ENCODE measurements at places on chromosomes 3 and 15.

- no peak for DNase-seq
These were observed 222.0 kb upstream of the DPPA4 start for GRCh38 chr3:109559389-109559788.

DNA sequence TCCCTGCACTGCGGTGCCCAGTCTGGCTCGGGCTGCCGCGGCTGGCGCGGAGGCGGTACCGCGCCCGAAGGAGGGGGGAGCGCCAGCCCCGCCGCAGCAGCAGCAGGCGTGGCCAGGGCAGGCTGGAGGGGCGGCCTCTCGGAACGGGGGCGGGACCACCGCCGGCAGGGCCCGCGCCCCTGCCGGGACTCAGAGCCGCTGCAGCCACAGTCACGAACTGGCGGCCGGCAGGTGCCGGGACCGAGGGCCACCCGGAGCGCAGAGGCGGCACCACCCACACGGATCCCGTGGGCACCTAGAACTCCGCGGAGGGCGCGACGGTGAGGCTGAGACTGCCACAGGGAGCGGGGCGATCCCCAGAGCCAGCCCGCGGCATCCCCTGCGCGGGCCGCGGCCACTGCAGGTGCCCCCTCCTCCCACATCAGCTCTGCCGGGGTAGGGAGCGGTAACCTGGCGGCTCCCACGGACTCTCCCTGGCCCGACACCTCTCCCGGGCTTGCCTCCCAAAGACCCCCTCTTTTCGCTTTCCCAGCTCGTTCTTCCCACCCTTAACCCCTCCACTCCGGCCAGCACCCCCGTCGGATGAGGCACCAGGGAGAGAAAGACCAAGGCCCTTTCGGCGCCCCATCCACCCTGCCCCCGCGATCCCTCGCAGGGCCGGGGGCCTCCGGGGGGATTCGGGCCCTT lies at the start of gene VWA5B2:
Gene VWA5B2, plus strand, starts transcription at position 192 of the 687 bp plus-strand sequence. CDS start 944 bp downstream, outside the sequence.
- DNase-seq = peak; percentile 60

- DNase-seq = peak; percentile 43
These were observed 5.3 kb downstream of the CPOX start for GRCh38 chr3:98588065-98588464.

DNA sequence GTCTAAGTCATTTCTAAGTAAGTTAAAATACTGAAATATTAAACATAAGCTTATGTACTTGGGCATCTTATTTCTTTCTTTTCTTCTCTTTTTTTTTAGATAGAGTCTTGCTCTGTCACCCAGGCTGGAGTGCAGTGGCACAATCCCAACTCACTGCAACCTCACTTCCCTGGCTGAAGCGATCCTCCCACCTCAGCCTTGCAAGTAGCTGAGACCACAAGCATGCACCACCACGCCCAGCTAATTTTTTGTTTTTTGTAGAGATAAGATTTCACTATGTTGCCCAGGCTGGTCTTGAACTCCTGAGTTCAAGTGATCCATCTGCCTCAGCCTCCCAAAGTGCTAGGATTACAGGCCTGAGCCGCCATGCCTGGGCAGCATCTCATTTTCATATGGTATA lies 16.0 kb upstream of the ZNF710 start:
- DNase-seq = no peak

DNA sequence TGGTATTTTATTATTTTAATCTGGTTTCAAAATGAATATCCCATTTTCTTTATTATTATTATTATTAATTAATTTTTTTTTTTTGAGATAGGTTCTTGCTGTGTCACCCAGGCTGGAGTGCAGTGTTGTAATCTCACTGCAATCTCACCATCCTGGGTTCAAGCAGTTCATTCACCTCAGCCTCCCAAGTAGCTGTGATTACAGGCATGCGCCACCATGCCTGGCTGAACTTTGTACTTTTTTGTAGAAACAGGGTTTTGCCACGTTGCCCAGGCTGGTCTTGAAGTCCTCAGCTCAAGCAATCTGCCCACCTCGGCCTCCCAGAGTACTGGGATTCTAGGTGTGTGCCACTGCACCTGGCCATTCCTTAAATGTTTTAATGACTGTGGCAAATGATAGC lies 28.6 kb downstream of the DAG1 start:
- no peak for DNase-seq

DNA sequence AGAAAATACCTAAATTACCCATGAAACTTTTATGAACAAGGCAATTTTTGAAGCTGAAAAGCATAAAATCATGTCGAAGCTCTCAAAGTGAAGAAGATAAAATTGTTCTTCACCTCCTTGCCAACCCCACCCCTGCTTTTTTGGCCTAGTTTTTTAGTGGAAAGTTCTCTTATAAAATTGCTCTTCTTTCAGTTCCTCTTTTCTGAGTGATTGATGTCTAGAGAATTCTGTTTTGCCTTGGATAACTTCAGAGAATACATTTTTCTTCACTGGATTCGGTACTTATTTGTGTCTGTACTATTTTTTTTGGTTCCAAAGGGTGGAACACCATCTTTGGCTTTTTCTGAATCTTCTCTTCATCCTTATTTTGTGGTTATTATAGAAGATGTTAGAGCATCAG lies 25.0 kb upstream of the PYDC2 start:
- no peak for DNase-seq

GRCh38 chr3:29249829-29250345 lies 31.0 kb upstream of the RBMS3 start:
- DNase-seq = no peak

DNA sequence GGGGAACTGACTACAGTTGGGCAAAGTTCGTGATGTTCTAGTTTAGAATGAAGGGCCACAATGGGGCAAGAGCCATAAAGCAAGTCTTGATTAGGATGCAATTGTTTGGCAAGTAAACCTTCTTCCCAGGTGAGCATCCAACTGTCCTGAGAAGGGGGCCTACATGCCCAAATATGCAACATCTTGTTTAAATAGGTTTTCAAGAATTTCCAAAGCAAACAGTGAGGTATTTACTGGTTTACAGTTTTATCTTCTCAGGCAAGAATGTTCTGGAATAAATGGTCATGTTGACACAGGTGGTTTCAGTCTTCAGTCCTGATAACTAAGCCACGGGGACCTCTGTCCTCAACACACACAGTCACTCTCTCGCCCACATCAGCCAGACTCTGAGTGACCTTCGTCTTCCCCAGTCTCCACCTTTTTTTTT lies 90.3 kb upstream of the FAM174B start:
- DNase-seq = no peak

- no peak for DNase-seq
These were observed 121.8 kb upstream of the CADM2 start for GRCh38 chr3:84836961-84837360.

DNA sequence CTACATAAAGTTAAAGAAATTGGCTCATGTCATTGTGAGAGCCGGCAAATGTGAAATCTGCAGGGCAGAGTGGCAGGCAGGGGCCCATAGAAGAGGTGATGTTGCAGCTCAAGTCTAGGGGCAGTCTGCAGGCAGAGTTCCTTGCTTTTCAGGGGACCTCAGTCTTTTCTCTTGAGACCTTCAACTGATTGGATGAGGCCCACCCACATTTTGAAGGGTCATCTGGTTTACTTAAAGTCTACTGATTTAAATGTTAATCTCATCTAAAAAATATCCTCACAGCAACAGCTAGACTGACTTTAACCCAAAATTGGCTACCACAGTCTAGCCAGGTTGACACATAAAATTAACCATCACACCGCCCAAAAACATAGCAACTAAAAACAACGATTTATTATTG lies 77.6 kb upstream of the ALDH1L1 start:
- no peak for DNase-seq

GRCh38 chr3:73028803-73029202 lies 32.2 kb downstream of the PPP4R2 start:
- DNase-seq = no peak

GRCh38 chr3:160078533-160078932 lies 89.9 kb downstream of the IL12A start:
- DNase-seq = no peak

DNA sequence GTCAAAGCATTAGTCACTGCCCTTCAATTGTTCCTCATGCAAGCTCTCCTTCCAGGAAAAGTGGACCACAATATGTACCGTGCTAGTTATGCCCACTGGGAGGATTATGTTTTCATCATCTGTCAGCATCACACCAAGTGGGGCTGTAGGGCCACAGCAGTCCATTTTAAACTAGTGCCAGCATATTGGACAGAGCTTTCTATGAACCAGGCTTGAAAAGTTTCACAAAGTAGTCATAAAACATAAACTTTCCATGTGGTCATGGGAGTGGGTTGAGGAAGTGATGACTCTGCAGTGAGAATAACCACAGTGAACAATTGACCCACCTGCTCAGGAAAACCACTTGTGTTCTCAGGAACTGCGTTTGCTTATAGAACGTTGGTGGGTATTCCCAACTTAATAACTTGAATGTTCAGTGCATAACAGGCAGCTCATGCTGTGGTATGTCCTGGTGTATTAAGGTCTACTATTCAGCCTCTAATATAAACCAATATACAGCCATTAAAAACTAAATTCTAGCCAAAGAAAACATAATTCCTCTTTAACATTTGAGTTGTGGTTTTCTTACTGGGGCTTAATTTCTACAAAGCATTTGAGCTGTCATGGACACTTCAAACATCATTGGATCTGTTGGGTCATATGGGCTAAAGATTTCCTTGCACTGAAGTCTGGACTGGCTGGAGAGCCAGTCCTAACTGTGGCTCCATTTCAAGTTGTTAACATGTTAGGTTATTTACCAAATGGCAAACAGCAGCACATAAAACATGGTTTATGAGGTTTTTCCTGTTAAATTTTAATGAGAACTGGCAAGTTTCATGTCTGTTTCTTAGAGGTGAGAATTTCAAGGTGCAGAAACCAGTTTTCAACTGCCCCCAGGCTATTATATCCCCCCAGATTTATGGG lies 274.1 kb downstream of the OTOL1 start:
- peak; percentile 0 for DNase-seq

DNA sequence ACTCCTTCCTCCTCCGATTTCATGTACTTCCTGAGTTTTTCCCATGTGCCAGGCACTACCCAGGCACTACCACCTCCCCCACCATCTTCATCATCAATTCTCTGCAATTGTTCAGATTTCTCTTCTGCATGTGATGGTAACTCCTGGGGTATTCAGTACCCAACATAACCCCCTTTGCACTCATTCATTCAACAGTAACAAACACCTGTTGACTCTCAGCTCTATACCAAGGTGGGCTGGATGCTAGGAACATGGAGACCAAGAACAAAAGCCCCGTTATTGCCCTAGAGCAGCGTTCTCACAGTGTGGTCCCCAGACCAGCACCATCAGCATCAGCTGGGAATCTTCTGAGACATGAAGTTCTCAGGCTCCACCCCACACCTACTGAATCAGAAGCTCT lies 113.0 kb upstream of the CHD2 start:
- DNase-seq = no peak

DNA sequence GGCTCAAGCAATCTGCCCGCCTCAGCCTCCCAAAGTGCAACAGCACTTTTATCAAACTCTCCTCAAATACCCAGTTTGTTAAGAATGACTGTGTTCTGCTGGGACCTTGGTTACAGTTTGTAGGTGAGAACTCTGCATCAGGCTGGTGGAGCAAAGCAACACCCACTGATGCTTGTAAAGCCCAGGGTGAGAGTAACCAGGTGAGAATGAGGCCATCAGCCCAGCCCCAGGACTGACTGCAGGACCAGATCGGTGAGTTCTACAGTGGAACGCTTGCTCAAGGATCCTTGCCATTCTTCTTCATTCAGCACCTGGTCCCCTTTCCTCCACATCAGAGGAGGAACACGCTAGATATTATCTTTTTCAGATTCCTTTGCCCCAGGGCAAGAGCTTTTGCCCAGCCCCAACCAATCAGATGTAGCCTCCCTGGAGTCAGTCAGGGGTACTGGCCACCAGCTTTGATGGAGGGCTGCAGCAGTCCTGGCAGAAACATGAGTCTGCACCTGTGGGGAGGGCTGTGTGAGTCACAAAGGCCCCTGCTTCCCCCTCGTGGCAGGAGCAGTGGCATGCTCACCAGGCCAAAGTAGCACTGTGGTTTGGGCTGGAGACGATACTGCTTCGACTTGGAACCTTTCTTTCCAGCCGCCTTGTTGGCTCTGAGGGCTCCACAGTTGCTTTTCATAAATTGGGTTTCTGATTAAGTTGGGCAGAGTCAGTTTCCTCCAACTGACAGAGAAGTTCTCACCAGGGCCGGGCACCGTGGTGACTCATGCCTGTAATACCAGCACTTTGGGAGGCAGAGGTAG lies 3.5 kb upstream of the SHISA5 start:
- DNase-seq = peak; percentile 76

GRCh38 chr3:64595253-64595694 lies 92.5 kb downstream of the ADAMTS9 start:
- DNase-seq = no peak

- DNase-seq = peak; percentile 40
These were observed 297.3 kb upstream of the THBS1 start for GRCh38 chr15:39283531-39283930.

- DNase-seq = peak; percentile 78
These were observed 6.3 kb upstream of the UBE2Q2 start for GRCh38 chr15:75836959-75837334.

DNA sequence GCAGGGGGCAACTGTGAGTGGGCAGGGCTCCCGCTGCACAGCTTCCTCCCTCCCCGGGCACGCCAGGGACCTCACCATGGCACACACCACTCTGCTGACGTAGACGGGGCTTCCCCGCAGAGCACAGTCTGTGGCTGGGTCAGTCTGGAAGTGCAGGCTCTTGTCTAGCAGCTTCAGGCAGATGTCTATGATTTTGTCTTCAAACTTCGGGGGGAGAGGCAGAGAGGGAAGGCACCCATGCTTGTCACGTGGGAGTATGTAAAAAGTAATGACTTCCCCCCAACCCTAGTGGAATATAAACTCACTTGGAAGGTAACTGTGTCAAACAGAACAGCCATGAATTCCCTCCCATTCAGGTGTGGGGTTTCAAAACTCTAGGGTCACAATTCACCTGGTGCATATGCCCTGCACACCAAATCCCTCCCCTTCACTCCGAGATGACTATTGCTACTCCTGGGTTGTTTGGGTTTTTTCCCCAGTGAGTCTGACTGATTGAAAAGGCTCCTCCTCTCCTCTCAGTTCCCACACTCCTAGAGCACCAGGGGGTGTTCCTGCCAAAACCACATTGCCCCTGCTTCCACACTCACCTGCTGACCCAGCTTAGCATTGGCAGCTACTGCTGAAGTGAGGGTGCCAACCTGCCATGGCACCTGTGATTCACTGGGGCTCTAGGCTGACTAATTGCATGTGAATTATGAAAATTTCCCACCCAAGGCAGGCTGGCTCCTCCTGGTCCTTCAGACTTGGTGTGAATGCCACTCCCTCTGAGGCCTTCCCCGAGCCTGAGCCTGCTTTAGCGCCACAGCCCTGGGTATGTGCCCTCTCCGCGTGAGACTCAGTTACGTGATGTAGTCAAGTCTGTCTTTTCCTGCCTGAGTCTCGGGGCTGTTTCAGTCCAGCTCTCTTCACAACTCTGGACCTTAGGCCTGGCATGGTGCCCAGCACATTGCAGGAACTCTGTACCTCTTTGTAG lies 13.0 kb downstream of the TGM5 start:
- DNase-seq = peak; percentile 45

Data from EL (cell line).